ENCODE measurements at places on chromosomes 5 and 9. TPM values are rescaled to one million over a fixed set of nuclear protein-coding genes. Genes with fewer than 3 reads are reported as not detected.

Gene ZNF484
- total RNA-seq = 23.9 TPM

Gene IFNA2
- total RNA-seq = 2.3 TPM

Gene CBY3
- total RNA-seq = not detected

Gene GRAMD2B
- total RNA-seq = 83.9 TPM

Gene CEMIP2
- total RNA-seq = 46.2 TPM

Gene C1QTNF2
- total RNA-seq = 2.8 TPM

Gene SPINK1
- total RNA-seq = not detected

Gene TUSC1
- total RNA-seq = 13.0 TPM

Gene KIF4B
- 1.3 TPM for total RNA-seq

Gene SH3TC2
- total RNA-seq = 75.6 TPM

Gene LCN9
- total RNA-seq = not detected

Gene UBAP1
- total RNA-seq = 59.7 TPM

Gene SLC34A1
- not detected for total RNA-seq

Gene HTR4
- 11.0 TPM for total RNA-seq

Gene RNF20
- total RNA-seq = 59.4 TPM

Gene SLIT3
- total RNA-seq = 22.5 TPM

Gene OTP
- not detected for total RNA-seq

Gene PCDHA4
- 5.1 TPM for total RNA-seq

Gene EPB41L4B
- total RNA-seq = 38.3 TPM

Gene SPATA31D4
- total RNA-seq = not detected

Gene GGTA1
- total RNA-seq = 6.7 TPM

Gene FOXD4L3
- not detected for total RNA-seq
